GM20000 (cell line): ENCODE measurements at places on chromosomes 5 and 9.

- peak; percentile 25 for DNase-seq
These were observed 34.6 kb upstream of the NFIB start for GRCh38 chr9:14348373-14349145.

- DNase-seq: no peak
These were observed 1.2 kb downstream of the SURF4 start for GRCh38 chr9:133374612-133375115.

DNA sequence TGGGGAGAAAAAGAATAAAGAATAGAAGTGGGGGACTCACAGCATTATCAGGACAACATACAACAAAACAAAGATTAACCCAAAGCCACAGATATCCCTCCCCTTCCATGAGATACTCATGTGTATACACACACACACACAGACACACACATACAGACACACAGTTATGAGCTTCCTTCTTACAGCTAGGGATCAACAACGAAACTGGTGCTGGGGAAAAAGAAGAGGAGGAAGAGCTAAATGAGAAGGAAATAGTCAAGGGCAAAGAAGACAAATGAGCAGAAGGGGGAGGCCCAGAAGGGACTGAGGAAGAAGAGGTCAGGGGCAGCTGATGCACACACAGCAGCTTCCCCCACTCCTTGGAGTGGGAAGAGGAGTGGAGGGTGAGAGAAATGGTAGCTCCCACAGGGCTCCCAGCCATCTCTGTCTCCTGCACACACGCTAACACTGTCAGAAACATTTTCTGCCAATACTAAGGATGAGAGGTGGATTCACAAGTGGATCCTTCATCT, 66.2 kb downstream of the SIL1 start:
- no peak for DNase-seq

GRCh38 chr5:75667586-75667985, 49.7 kb downstream of the POC5 start:
- no peak for DNase-seq

DNA sequence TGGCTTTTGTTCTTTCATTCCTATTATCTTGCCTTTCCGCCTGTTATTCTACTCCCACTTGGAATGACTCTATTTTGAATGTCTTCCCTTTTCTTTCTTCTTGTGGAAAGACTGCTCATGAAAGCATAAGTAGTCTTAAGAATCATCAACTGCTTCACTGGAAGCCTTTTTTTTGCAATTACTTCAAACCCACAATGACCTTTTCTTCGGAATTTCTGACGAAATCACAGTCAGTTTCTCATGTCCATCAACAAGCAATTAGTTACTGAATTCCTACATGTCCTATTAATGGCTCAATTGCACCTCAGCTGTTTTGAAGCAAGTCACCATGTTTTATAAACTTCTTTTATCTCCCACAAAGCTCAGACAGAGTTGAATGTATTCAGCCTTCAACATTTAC, 196.2 kb downstream of the TARS1 start:
- no peak for DNase-seq

- DNase-seq: no peak
These were observed 336.9 kb upstream of the PDE4D start for GRCh38 chr5:60230456-60230855.

- DNase-seq: no peak
These were observed 396.0 kb downstream of the LRRC70 start for GRCh38 chr5:62974623-62975022.

GRCh38 chr5:32358611-32359010, 45.9 kb upstream of the MTMR12 start:
- no peak for DNase-seq

- peak; percentile 50 for DNase-seq
These were observed 426 bp downstream of the FAM114A2 start for GRCh38 chr5:154038261-154038706.

- DNase-seq: no peak
These were observed 266.9 kb downstream of the ARHGAP26 start for GRCh38 chr5:143037071-143037470.

GRCh38 chr5:116466727-116467464, 107.7 kb downstream of the SEMA6A start:
- DNase-seq: no peak

GRCh38 chr9:103709366-103709765, 384.7 kb upstream of the SMC2 start:
- DNase-seq: no peak

GRCh38 chr5:67338421-67338820, 141.8 kb upstream of the CD180 start:
- no peak for DNase-seq

DNA sequence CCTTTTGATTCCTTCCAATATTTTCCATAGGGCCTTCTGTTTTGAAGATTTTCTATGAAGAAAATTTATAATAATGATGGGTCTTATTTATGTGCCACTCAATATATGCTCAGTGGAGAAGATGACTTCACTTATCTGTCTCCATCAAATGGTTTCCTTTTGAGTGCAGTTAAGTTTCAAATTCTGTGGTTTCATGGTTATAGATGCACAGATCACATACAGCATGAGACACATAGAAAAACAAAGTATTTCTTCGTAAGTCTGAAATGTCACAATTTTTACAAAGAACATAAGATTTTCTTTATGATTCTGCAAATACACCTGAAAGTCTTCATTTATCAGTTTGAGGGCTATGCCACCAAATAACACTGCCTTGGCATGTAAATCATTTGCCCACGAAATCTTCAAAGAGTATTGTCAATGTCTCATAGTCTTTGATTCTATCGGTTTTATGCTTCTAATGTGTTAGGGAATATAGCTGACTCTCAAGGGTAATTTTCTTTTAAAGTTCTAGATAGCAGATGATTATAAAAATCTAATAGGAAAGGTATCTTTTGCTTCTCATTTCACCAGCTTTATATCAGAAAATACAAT, 14.1 kb downstream of the CFAP95 start:
- DNase-seq: no peak

DNA sequence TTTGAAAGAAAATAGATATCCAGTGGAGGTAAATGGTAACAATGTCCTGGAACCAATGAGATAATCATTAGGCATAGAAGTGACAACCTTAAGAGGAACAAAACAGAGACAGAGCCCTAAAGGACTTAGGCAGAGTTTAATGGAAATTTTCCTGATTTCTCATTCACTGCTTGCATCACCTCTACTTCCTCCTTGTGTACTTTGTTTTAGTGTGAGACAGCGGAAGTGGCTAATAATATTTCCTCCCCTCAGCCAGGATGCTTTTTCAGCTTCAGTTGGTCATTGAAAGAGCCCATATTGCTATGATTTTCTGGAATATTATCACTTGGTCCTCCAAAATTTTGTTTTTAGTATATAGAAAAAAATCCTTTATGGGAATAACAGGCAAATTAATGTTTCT, 153.4 kb upstream of the MPDZ start:
- DNase-seq: no peak

- no peak for DNase-seq
These were observed 172.2 kb upstream of the SGCD start for GRCh38 chr5:156154757-156155156.

- DNase-seq: no peak
These were observed 18.0 kb downstream of the SLC44A1 start for GRCh38 chr9:105262497-105262896.

GRCh38 chr5:11386398-11386797, 517.8 kb downstream of the CTNND2 start:
- DNase-seq: no peak

- DNase-seq: no peak
These were observed 82.2 kb downstream of the SMIM23 start for GRCh38 chr5:171867786-171868185.
